ENCODE measurements at places on chromosomes 2 and 18.
A peak's percentile ranks its signal among the peaks of the same experiment; 100 is the strongest.

GRCh38 chr2:15579641-15580040 is 12.0 kb upstream of the DDX1 start:
- DNase-seq: no peak

DNA sequence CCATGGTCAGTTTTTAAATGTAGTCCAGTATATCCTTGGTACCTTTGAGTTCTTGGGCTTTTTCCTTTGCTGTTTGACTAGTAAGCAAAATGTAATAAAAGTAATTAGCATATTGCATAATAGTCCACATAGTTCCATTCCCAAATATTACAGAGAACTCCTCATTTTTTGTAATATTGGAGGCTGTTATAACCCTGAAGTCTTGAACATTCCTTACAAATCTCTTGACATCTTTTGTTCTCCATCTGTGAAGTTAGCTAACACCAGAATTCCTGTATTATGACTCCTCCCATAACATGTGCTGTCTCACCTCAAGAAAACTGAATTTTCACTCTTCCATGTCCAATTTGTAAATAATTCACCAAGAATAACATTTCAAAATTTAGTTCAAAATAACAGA is 17.1 kb downstream of the CREB1 start:
- DNase-seq: no peak

DNA sequence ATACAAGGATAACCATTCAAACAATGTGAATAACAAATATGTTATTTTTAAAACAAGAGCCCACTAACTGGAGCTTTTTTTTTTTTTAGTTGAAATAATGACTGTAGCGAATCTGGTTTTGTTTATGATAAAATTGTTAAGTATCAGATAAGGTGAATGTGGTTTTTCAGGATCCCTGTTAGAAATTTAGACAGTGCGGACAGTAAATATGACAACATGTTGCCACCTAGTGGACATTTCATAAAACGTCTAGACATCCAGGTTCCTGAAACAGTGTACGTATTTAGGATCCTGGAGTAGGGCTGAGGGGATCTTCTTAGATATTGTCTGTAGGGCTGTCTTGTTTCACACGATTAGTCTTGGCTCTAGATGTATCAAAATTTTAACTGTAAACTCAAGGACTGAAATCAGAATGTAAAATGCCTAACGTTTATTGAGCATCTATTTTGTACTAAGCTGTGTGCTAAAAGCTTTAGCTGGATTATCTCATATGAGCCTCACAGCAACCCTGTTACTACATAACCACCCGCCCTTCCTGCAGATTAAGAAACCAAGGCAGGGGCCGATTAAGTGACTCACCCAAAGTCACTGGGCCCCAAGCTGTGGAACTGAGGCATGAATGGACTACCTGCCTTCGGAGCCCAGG is 23.9 kb upstream of the CCDC68 start:
- peak; percentile 48 for DNase-seq

DNA sequence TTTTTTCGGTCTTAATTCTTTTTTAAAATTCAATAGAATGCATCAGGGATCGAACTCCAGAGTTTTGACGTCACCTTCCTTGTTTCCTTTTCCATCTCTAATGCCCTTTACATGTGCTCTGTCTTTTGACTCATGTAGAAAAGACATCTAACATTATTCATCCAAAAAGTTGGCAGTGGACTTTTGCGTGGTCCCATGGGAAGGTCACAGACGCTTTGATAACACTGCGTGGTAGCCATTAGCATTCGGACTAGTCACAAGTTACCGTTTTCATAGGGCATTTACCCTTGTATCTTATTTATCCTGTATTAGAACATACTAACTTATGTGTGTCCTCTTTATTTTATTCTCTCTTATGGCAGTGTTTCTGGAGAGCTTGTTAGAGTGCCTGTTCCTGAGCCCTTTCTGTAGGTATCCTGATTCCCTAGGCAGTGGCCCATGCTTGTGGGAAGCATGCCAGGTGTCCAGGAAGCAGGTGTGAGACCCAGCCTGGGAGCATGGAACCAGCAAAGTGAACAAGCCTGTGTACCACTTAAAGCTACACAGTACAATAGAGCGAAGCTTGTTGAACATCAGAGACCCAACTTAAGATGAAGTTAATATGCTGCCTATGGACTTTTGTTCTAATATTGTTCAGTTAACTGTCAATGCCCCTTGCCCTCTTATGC is 73.6 kb upstream of the RBM44 start:
- no peak for DNase-seq

DNA sequence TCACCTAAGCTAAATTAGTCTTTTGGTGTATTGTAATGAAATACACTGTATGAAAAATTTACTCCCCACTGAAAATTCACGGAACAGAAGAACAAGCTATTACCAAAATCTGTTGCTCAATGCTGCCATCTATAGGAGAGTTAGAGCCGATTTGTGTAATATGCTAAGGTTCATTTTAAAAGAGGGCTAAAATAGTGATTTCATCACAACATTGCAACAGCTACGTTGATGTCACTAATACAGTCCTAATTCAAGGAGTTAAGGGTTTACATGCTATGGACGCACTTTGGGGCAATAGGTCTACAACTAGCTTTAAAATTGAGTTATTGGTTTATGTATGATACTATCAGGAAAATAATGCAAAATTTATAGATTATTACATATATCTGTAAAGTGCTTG is 3.0 kb upstream of the IRS1 start:
- peak; percentile 80 for DNase-seq

DNA sequence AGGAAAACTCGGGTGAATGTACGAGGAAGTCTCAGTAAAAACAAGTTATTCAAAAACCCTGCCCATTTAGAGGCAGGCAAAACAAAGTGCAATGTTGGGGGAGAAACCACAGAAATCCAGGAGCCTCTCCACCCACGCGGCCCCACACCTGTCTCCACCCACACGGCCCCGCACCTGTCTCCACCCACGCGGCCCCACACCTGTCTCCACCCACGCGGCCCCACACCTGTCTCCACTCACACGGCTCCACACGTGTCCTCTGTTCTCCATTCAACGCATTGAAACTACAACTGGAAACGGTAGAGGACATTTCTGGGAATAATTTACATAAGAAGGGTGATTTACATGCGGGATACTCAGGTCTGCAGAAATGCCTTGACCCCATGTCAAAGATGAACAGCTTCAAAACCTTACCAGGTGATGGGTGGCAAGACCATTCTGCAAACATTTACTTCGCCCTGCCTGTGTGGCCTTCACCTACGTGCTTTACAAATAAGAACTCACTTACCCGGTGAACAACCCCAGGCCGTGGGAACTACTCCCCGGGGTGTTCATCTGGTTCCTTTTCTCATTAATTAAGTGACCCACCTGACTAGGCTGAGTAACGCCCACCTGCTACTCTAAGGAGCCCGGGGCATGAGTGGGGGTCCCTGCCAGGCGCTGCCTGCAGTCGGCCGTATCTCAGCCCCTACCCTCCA is 100.4 kb downstream of the EIPR1 start:
- DNase-seq: no peak

DNA sequence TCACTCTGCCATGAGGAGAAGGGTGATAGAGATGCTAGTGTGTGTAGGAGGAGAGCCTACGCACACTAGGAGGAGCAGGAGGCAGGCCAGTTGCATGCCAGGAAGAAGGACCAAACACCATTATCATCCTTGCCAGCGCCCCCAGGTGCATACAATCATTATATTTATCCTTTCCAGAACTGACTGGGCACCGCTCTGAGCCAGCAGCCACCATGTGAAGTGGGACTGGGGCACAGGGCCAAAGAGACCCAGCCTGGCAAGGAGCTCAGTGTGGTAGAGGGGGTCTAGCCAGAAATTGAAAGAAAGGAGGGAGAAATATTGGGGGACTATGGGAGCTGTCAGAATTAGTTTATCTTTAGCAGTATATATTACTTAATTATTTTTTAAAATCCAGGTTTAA is 8.3 kb upstream of the GPR148 start:
- DNase-seq: no peak

DNA sequence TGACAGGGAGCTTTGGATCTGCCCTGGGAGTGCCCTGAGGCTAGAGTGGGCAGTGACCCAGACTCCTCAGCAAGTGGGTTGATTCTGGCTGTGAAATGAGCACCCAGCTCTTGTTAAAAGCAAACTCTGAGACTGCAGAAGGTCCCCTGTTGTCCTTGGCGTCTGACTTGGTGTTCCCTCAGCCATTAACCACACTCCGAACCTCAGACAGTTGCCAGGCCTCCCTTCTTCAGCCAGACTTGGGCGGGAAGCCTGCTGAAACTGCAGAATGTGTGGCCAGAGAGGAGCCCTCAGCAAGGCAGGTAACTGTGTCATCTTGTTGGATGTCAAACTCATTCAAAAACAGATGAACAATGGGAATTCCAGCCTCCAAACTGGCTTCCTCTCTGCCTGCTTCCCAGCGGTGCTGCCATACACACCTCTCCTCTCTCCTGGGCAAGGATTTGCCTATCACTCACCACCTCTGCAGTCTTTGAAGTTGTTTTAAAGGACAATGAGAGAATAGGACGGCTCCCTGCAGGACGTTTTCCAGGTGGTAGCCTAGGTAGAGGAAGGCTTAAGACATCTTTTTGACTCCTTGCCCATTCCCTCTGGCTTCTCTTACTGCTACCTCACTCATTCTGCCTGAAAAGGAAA is 38.9 kb upstream of the B3GNT2 start:
- no peak for DNase-seq

GRCh38 chr2:197369933-197370320 is 59.3 kb upstream of the ANKRD44 start:
- DNase-seq: no peak
